ENCODE measurements at places on chromosomes 7 and 10.

GRCh38 chr7:106613848-106614560 lies 47.0 kb downstream of the CCDC71L start:
- DNase-seq = no peak

GRCh38 chr7:10767771-10768170 lies 205.9 kb upstream of the PHF14 start:
- no peak for DNase-seq

GRCh38 chr7:66505531-66506451 lies 122.9 kb upstream of the KCTD7 start:
- no peak for DNase-seq

- no peak for DNase-seq
These were observed 7.5 kb upstream of the GPNMB start for GRCh38 chr7:23238983-23239652.

DNA sequence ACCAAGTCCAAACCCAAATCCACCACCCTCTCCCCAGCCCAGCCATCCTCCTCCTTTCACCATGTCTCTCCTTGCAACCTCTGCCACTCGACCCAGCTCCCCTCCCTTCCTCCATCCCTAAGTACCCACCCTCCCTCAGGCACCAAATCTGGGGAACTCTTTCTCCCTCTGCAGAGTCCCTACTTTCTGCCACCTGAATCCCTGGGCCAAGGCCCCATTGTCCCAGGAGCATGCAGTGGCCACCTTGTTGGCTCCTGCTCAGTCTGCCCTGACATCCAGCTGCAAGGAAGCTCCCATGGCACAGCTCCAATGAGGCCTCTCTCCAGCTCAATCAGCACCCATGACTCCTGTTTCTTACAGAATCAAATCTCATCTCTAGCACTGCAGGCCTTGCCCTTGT lies 5.5 kb upstream of the UNC5B start:
- DNase-seq = no peak

GRCh38 chr10:5596611-5597341 lies 69.6 kb downstream of the ASB13 start:
- no peak for DNase-seq

GRCh38 chr10:123997013-123997412 lies 96.4 kb downstream of the CHST15 start:
- no peak for DNase-seq

- DNase-seq = no peak
These were observed 12.7 kb downstream of the ZMIZ1 start for GRCh38 chr10:79081353-79082034.

DNA sequence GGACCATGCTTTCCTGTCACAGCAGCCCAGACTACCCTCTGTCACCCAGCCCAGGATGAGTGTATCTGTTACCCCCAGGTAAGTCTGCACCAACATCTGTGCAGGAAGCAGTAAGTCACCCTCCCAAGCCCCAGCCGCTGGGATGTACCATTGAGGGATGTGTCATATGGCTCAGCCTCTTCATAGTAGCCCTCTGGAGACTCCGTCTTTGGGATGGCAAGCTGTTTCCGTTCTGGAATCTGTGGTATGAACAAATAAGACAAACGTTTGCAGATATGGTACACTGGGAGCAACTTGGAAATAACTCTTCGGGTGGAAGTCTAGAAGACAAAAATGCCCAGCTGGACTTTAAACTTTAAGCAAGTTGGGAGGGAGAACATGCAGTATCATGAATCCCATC lies 81.3 kb downstream of the AFAP1L2 start:
- no peak for DNase-seq

- DNase-seq = no peak
These were observed 913 bp downstream of the NPY start for GRCh38 chr7:24284699-24285506.

GRCh38 chr7:12942609-12943008 lies 255.2 kb downstream of the ARL4A start:
- DNase-seq = no peak

DNA sequence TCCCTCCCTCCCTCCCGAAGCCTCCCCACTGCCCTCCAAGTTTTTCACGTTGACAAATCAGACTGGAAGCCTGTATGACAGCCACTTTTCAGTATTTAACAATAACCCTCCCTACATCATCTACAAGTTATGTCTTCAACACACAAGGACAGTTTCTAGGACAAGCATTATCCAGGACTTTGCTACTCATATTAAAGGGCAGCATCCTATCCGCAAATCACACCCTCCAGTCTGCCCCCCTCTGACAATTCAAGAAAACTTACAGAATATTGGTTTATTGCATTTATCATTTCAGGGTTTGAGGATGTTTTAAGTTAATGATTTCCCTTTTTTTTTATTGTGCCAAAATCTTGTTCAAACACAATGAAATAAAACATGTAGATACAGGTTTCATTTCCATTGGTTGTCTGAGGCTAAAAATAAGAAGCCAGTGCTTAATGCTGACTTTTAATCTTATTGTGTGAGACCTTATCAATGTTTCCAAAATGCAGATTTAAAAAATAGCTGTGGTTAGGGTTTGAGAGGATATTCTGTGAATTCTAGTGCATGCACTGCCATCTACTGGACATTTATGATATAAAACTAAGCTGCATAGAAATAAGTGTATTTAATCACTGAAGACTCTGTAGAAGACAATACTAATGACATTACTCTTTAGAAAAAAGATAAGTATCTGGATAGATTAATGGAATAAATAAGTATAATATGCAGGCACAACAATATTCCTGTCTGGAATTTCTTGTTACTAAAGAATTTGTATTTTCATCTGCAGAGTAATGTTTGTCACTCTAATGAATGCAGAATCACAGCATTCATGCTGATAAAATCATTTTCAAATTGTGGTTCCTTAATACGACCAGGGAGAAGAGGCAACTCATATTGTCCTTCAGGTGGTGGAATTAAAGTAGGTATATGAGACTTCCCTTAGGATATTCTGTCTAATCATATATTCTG lies 64.1 kb downstream of the CAV1 start:
- DNase-seq = peak; percentile 18

DNA sequence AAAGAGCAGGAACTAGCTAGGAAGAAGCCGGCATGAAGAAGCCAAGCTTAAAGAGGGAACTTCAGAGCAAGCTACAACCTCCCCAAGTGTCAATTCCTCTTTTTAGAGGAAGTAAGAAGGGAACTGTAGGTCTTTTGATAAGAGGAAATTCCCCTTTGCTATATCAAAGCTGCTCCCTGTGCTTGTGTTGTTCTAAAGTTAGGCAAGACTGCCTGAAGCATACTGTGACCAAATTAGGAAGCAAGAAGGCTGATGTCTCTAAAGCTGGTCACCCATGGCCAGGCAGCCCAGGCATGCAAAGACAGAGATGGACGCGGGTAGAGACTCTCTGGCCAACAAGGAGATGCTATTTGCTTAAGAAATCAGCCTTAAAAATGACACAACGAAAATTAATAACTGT lies 87.9 kb downstream of the RNF216 start:
- DNase-seq = no peak

GRCh38 chr10:75102830-75103673 lies 8.4 kb upstream of the SAMD8 start:
- no peak for DNase-seq

GRCh38 chr10:63457594-63457993 lies 8.2 kb downstream of the JMJD1C start:
- no peak for DNase-seq
